H1 (cell line): ENCODE measurements at places on chromosomes 2 and 18. TPM values are rescaled to one million over a fixed set of nuclear protein-coding genes. Genes with fewer than 3 reads are reported as not detected.

C2orf78 gene
- 0.21 and 0.39 TPM in 2 replicates for total RNA-seq

UGT1A7 gene
- not detected in 2 replicates for total RNA-seq

DNA sequence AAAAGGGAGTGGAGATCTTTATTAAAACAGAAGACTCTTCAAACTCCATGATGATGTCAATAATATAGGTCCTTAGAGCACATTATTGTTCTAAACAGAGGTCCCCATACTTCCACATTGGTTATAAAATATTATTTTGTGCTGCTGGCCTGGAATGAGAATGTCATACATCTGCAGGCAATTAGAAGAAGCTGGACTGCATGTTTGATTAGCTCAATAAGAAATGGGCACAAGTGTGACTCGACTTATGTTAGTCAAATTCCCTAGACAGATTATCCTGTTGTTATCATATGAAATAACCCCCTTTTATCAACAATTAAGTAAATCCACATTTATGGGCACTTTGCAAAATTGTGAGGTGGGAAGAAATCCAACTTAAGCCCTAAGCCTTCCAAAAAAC lies 8.8 kb downstream of the EFEMP1 start:
- DNase-seq = no peak

- no peak for DNase-seq
Observed at GRCh38 chr18:524466-524865, 24.0 kb upstream of the COLEC12 start.

- no peak for DNase-seq
Observed at GRCh38 chr18:6595666-6596065, 133.8 kb upstream of the ARHGAP28 start.

- DNase-seq = peak; percentile 55
Observed at GRCh38 chr2:177731384-177731783, 338.8 kb downstream of the AGPS start.

DNA sequence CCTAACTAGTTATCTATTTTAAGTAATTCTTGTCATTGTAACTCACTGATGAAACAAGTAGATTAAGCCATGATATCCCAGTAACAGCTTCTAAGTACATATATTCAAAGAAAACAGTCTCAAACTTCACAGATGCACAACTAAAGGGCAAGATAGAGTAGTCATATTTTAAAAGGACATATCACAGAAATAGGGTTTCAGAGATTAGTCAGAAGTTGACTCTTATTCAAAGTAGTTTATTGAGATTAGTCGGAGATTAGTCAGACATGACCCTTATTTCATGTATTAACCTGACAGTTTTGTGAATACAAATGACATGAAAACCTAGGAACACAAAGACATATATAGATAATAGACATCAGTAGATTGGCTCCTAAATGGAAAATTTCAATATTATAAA lies 15.9 kb upstream of the CHAC2 start:
- no peak for DNase-seq

- DNase-seq = peak; percentile 19
Observed at GRCh38 chr2:37105150-37105549, 20.8 kb downstream of the GPATCH11 start.

DNA sequence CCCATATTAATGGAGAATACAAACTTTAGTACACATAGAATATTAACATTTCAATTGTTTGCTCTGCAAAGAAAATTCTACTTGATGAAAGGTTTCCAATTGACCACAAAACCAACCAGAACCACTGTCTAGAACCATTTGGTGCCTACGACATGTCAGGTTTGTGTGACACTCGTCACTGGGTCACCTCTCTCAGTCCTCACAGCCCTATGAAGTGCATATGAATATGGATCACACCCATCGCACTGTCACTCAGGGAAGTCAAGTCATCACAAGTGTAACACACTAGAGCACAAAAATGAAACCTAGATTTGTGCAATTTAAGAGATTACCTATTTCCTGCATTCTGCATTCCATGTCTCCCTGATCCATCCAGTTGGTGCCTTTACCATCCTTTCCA lies 43.7 kb downstream of the PTPN2 start:
- DNase-seq = no peak
